ENCODE measurements at places on chromosomes 6 and 20.

GRCh38 chr6:155039618-155040017, 44.5 kb downstream of the TIAM2 start:
- DNase-seq: no peak

GRCh38 chr20:59392736-59393135, 92.3 kb downstream of the EDN3 start:
- no peak for DNase-seq

DNA sequence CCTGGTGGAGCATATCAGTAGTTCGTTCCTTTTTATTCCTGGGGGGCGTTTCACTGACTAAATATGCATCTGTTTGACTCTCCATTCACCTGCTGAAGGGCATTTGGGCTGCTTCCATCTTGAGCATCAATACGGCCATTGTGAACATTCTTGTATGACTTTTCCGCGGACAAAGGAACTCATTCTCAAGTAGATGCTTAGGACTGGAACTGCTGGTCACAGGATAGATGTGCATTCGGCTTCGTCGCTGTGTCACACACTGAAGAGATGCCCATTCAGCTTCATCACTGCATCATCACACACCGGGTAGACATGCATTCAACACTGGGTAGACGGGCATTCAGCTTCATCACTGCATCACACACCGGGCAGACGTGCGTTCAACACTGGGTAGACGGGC, 95.3 kb downstream of the TAF4 start:
- DNase-seq: no peak

GRCh38 chr6:41352907-41353306, 17.5 kb downstream of the NCR2 start:
- DNase-seq: no peak

DNA sequence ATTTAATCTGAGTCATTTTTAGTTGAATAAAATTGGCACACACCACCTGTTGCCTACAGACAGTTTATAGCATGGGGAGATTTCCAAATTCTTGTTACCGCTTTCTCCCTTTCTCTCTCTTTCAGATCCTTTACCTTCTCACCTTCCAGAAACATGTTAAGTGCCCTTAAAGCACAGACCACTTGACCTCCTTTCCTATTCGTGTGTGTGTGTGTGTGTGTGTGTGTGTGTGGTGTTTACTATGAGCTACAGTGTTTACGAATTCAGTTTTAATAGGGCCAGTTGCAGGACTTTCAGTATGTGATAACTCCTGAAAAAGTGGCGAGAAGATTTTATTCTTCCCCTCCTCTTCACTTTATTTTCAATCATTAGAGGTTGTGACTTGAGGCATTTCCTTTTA, 258.1 kb downstream of the BMP2 start:
- no peak for DNase-seq

GRCh38 chr6:157233156-157233555, 90.2 kb downstream of the TMEM242 start:
- no peak for DNase-seq

- peak; percentile 26 for DNase-seq
Observed at GRCh38 chr6:67683960-67684359, 951.1 kb upstream of the ADGRB3 start.

GRCh38 chr6:42239736-42240375, 22.2 kb upstream of the MRPS10 start:
- DNase-seq: no peak

- DNase-seq: no peak
Observed at GRCh38 chr6:154962753-154963152, 32.4 kb upstream of the TIAM2 start.

GRCh38 chr20:23119456-23120216, 33.5 kb upstream of the CD93 start:
- DNase-seq: no peak

- DNase-seq: no peak
Observed at GRCh38 chr6:164455835-164456234, 853.6 kb downstream of the C6orf118 start.

- DNase-seq: no peak
Observed at GRCh38 chr6:157754351-157754750, 68.7 kb upstream of the SNX9 start.

DNA sequence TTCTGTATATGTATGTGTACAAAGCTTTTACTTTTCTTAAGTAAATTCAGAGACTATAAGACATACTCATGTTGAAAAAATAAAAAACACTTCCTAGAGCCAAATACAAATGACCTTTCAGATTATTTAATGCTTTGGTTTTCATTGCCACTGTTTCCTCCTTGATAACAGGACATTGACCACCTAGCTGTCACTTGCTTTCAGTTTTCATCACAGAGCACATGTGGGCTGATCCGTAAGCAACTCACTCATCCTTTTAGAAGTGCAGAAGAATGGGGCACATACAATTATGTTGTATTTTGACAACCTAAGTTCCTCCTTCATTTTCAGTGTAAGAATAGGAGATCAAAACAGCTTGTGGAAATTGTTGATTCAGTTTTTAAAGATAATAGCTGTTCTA, 6.2 kb downstream of the ZBTB2 start:
- DNase-seq: no peak

DNA sequence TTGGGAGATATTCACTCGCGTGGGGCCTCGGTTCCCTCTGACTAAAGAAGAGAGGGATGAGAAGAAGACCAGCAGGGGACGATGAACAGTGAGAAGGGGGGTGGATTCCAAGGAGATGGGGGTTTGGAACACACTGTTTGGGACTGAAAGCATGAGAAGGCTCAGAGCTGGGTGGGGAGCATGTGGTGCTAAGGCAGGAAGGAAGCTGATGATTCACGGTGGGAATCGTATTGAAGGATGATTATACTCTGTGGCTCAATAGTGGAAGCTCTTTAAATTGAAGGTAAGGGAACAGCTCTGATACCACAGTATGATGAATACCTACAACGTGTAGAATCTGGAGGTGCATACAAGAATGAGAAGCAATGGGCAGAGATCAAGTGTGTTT, 117.5 kb upstream of the KCNK16 start:
- no peak for DNase-seq

GRCh38 chr6:70874181-70874913, 82.5 kb downstream of the B3GAT2 start:
- DNase-seq: no peak

DNA sequence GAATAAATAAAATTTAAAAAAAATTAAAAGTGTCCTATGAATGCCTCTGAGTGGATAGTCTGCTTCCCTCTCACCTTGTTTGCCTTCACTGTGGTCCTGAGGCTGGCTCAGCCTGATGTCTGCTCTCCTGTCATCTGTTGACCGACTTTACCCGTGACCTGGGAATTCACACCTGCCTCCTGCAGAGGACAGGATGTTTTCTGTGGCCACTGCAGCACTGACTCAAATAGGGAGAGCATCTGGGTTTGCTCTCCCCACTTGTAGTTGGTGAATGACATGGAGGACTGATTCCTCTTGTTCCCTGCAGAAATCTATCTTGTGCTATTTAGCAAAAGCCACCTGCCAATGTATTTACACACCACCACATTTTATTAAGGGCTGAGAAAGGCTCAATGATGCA, 52.4 kb upstream of the ERVFRD-1 start:
- no peak for DNase-seq

GRCh38 chr6:31826793-31827285, 699 bp upstream of the HSPA1B start:
- no peak for DNase-seq

DNA sequence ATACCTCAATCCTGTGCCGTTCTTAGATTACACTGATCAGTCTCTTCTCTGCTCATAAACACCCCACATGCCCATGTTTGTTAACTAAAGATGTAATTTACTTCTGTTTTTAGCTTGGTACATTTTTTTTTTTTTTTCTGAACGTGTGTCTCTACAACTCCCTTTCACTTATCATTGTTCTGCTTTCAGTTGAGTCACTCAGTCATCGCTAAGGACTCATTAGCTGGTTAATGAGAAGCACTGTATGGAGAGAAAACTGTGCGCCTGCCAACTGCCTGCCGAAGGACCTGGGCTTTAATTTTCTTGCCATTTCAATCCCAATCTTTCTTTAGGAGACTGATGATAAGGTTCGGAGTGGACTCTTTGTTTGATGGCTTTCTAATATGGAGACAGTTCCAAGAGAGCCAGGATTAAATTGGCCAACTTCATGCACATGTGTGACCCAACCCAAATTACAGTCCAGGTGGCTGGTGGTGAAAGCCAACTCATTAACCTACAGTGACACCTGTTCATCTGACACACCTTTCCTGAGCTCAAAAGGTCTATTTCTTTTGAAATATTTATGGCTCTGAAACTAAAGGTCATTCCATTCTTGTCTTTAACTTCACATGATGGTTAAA, 334.1 kb downstream of the BCKDHB start:
- DNase-seq: no peak

DNA sequence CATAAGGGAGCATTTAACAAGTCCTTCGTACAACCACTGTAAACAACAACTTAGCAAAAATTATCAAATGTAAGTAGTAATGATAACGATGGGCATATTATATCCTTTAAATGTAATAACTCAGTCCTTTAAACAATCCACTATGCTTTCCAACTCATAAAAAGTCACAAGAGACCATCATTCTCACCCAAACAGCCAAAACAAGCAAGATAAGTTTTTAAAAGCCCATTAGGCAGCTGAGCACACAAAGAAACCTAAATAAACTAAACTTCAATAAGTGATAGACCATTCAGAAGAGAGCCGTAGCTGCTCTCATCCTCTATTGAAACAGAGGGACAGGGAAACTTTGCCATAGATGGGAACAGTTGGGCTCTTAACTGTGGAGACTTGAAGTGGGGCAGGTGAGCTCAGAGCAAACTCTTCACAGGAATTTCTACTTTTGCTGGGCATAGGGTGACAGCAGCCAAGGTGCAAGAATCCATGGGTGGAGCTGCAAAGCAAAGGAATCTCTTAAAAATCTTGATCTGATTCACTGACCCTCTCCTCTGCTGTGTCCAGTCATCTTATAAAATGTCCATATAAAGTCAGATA, 22.5 kb downstream of the RAB22A start:
- no peak for DNase-seq

- DNase-seq: no peak
Observed at GRCh38 chr6:48447251-48447650, 336.3 kb upstream of the PTCHD4 start.

DNA sequence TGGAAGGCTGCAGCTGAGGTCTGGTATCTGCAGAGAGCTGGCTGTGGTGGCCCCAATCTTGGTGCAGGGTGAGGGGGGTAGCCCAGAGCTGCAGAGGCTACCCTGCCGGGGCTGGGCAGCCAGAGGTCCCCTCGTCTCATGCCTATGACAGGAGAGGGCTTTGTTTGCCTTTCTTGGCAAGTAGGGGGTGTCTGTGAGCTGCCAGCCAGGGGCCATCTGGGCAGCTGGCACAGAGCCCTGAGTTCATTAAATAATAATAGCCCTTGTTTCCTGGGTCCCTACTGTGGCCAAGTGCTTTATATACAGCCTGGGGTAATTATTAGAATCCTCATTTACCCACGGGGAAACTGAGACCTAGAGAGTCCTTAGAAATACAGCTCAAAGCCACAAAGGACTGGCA, 66.6 kb downstream of the EZR start:
- no peak for DNase-seq

DNA sequence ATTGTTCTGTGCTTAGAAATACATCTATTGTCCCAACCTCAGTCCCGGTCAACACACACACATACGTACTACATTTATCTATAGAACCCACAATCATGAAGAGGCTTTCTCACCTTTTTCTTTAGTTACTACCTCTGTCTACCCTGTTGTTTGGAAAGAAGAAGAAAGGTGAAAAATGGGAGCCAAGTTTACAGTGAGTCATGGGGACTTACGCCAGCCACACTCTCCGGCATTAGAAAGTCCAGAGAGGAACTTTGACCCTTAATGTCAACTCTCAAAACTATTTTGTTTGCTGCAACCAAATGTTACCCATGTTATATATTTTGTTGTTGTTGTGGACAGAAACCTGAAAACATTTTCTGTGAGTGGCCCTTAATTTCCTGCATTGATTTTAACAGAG, 259.1 kb downstream of the ZFAND3 start:
- DNase-seq: no peak

DNA sequence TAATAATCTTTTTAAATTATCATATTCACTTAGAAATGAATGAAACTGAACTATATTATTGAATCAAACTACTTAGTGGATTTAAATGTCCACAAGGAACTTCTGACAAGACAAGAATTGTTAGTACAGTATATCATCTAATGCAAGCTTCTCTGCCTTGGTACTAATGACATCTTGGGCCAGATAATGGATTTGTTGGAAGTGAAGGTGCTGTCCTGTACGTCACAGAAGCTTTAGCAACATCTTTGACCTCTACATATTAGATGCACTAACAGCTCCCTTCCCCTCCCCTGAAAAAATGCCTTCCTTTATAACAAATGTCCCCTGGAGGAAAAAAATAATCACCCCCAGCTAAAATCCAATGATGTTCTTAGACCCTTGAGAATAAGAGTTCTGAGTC, 695.8 kb upstream of the EYS start:
- no peak for DNase-seq

- no peak for DNase-seq
Observed at GRCh38 chr6:7479801-7480266, 61.6 kb upstream of the DSP start.

GRCh38 chr20:58192567-58192966, 35.9 kb downstream of the ANKRD60 start:
- DNase-seq: no peak
